ACHN (cell line): ENCODE measurements at places on chromosomes 12 and 14.

- no peak for DNase-seq
These were observed 44.8 kb downstream of the ESR2 start for GRCh38 chr14:64249363-64249762.

GRCh38 chr14:24329736-24330135 lies 5.1 kb downstream of the ADCY4 start:
- no peak for DNase-seq

- DNase-seq: peak; percentile 91
These were observed 94.7 kb downstream of the SLC2A13 start for GRCh38 chr12:40010899-40011774.

DNA sequence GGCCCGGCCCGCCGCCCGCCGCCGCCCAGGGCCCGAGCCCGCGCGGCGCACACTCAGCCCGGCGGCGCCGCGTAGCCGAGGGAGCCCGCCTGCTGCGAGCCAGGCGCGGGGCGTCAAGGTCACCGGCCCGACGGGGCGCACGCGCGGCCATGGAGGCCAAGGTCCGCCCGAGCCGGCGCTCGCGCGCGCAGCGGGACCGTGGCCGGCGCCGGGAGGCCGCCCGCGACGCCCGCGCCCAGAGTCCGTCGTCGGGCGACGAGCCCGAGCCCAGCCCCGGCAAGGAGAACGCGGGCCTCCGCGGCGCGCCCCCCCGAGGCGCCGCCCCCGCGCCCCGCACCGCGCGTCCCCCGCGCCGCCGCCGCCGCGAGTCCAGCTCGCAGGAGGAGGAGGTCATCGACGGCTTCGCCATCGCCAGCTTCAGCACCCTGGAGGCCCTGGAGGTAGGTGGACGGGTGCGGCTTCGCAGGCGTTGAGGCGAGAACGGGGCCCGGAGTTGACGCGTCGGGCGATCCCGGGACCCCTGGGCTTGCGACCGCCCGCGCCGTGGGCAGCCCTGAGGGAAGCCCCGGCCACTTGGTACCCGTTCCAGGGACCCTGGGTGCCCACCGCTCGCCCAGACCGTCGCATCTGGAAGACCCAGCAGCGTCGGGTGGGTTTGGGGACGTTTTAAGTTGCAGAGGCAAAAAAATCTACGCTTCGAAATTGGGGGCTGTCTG lies 629 bp downstream of the FBRSL1 start:
- DNase-seq: peak; percentile 46

- no peak for DNase-seq
These were observed 256.5 kb downstream of the IPO8 start for GRCh38 chr12:30439201-30439600.

DNA sequence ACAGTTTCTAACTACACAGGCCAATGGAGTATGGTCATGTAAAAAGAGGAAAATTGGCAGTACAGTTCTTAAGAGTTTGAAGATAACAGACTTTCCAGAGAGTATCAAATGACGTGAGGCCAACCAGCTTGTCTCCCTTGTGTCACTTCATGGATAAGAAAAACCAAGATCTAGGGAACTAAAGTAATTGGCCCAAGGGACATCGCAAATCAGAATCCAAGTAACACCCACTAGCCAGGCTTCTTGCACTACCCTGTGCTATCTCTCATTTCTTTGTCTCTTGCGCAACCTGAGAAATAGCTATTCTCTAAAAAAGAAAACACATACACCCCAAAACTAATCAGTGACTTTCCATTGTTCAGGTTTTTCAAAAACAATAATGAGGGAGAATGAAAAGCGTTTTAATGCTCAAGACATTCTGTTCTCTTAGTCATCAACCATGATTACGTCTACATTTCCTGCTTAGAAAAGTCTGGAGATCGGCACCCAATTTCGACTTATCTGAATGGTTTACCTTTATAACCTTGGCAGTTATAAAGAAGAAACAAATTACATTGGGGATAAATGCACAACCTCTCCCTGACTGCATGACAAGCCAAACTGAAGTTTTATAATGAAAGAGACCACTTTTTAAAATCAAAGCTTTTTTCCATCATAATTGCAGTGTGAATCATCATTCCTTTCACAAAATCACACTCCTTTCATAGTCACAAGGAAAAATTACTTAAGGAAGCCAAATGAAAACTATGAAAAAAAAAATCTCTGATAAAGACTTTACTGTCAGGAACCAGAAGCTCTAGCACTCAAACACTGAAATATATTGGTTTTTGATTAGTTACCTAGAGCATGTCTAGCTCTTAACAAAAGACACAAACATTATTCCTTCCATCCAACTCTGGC lies 42.1 kb downstream of the TMTC1 start:
- no peak for DNase-seq

DNA sequence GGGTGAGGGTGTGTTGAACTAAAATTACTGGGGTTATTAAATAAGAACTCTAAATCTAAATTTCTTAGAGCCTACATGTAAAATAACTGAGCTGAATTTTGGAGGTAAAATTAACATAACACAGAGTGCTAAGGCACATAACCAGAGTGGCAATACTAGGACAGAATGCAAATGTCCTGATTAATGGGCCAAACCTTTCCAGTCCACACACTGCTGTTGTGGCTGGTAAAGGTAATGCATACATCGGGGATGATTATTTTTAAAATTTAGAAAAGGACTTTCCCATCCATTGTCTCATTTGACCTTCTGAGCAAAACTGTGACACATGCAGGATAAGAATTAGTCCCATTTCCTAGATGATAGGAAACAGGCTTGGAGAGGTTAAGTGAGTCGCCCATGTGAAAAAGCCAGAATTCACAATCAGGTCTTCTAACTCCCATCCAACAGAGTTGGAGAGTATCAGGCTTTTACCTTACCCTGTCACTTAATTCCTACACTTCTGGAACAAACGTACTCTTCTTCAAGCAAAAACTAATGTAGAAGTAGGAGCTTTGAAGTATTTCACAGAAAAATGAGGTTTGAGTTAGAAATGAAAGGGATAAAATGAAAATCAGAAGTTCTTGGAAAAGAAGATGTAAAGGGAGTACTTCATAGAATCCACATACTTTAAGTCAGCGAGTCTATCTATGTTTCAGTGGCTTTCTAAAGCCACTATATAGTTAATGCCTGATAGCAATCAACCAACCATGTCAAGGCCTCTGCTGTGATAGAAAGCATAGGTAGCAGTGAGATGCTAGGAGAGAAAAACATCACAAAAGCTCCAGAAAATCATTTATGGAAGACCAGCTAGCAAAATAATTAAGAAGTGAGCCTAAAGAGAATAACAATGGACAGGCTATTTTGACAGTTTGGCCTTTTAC lies 334.9 kb upstream of the DIO2 start:
- DNase-seq: no peak

DNA sequence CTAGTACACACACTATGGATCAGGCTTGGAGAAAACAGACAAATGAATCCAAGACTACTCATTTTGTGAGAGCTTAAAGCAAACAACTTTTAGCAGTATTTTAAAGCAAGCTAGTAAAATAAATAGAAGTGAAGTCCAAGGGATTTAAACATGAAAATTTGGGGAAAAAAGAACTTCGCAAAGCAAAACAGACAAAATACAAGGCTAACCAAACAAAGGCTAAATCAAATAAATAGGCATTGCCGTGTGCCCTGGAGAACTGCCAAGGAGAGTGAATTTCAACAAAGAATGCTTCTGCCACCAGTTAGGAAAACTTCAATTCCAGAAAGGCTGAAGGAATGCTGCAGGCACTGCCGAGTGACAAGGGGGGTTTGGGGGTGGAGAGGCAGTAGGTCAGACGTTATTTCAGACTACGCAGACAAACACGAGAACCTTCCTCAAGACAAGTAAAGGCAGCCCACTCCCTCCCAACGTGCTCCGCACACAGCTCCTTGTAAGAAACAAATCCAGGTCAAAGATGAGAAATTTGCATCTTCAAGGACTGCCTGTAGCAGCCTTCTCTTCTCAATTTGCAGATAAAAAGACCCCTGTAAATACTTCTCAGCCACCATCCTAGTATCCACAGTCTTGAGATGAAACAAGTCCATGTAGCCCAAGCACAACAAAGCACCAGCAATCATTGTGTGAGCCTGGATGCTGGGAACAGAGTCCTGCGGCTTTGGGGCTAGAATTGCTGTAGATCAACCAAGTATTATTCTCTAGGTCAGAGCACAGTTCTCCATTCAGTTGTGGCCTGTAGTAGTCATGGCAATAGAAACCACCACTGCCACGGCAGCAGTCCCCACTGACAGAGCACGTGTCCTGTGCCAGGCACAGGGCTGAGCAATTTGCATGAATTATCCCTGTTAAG lies 43.3 kb downstream of the EFCAB11 start:
- DNase-seq: no peak

DNA sequence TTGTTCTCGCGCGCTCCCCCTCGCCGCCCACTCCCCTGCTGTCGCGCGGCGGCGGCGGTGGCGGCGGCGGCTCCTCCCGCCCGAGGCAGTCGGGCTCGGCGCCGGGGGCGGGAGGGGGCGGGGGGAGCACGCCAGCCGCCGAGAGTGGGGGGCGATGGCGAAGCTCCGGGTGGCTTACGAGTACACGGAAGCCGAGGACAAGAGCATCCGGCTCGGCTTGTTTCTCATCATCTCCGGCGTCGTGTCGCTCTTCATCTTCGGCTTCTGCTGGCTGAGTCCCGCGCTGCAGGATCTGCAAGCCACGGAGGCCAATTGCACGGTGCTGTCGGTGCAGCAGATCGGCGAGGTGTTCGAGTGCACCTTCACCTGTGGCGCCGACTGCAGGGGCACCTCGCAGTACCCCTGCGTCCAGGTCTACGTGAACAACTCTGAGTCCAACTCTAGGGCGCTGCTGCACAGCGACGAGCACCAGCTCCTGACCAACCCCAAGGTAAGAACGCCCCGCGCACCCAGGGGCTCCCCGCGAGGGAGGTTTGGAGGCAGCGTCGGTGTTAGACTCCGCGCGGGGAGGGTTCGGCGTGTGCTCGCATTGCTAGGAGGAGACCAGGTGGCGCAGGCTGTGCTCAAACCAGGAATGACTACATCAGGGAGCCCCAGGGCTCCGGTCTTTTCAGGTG lies 629 bp downstream of the KCNMB4 start:
- peak; percentile 39 for DNase-seq

DNA sequence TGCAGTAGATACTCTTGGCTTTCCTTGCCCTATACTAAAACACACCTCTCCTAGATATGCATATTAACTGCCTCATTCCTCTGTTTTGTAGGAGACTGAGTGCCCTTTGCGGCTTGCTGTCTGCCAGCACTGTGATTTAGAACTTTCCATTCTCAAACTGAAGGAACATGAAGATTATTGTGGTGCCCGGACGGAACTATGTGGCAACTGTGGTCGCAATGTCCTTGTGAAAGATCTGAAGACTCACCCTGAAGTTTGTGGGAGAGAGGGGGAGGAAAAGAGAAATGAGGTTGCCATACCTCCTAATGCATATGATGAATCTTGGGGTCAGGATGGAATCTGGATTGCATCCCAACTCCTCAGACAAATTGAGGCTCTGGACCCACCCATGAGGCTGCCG lies 15.4 kb downstream of the TRAFD1 start:
- DNase-seq: no peak

DNA sequence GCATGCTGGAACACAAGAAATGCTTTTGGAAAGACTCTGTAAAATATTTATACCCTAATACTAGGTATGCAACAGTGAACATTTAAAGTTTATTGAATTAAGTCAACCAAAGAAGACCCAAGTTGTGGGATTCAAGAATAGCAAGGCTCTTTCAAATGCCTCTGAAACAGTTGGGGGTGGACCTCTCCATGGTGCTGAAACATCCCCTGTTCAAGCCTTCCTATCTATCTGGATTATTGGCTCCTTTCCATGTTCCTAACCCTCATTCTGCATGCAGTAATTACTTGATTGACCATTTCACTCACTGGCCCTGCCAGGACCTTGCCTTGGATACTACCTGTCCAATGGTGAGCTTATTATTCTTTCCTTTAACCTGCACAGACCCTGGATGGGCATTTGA lies 349.7 kb downstream of the NRXN3 start:
- DNase-seq: peak; percentile 39

DNA sequence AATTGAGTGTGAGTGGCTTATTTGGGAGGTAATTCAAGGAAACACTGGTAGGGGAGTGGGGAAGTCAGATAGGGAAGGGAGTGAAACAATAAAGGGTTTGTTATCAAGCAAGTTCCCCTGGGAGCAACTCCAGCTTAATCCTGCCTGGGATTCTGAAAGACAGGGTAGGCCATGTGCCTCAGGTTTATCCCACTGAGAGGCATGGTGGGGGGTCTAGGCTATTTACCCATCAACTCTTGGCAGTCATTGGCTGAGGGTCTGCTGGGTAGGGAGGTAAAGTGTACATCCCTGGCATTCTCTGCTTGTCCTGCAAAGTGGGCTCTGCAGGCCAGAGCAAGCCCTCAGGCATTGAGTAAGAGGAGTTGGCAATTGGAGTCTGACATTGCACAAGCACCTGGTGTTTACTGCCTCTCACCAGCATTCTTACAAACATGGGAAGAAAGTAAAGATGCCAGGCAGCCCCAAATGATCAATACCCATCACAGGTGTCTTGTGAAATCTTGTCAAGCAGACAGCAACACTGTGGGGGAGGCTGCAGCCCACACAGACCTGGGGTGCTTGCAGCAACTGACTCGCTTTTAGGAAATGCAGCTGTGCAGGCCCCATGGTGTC lies 169.3 kb downstream of the KTN1 start:
- no peak for DNase-seq

GRCh38 chr14:32565256-32565655 lies 236.2 kb downstream of the AKAP6 start:
- no peak for DNase-seq

- no peak for DNase-seq
These were observed 409.0 kb upstream of the DCN start for GRCh38 chr12:91591639-91591987.

DNA sequence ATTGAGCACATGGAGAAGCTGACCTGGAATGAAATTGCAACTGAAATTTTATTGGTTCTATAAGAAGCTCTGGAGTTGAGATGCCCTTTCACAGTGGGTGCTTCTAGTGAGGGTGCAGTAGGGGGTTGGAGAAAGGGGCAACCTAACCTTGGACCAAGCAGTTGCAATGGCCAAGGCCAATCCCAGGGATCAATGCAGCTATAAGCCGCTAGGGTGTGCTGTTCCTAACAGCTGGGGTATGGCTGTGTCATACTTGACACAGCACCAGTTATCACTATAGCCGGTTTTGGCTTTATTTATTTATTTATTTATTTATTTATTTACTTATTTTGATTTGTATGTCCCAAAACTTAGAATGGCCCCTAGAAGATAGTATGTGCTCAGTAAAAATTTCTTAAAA lies 505.9 kb downstream of the FLRT2 start:
- peak; percentile 52 for DNase-seq

GRCh38 chr14:50399251-50400032 lies 2.8 kb upstream of the CDKL1 start:
- peak; percentile 62 for DNase-seq

DNA sequence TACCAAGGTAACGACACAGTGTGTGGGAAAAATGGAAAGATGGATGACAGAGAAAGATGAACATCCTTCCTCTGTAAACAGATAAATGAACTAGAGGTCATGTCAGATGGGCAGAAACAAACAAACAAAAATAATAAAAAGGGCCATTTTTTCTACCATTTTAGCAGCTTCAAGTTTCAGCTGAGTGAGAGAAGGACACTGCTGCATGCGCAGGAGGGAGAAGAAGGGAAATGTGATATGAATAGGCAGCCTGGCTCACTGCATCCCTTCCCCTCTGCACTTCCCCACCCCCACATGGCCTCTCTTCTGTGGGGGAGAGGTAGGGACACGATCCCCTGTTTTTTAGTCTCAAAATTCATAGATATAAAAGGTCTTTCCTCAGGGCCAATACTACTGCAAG lies 492.0 kb downstream of the NELL2 start:
- no peak for DNase-seq
